ENCODE measurements at places on chromosomes 6 and 20.

DNA sequence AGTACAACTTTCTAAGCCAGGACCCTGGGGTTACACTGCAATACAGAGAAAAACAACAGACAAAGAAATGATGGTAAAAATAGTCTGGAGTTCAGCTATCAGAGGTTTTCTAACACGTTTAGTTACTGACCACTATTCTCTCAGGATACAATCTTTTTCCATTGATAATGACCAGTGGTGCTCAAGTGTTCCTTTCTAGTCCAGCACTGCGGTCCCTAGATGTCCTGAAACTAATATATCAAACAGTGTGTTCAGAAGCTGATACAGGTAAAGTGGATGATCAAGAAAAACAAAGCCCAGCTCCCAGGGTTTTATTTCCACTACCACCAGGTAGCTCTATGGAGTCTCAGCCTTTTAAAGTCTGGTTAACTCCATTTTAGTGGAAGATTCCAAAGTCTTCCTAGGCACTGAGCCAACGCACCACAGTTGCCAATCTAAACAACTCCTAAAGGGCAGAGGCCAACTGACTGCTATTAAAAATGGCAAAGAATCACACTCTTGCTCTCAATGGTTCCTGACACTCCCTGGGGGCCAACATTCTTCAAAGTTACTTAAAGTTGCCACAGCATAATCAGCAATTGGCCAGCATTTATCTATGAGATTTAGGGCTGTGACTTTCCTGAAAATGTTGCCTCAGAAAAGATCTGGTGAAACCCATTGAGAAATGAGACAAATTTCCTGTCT, 38.2 kb downstream of the DZANK1 start:
- DNase-seq, result no peak

DNA sequence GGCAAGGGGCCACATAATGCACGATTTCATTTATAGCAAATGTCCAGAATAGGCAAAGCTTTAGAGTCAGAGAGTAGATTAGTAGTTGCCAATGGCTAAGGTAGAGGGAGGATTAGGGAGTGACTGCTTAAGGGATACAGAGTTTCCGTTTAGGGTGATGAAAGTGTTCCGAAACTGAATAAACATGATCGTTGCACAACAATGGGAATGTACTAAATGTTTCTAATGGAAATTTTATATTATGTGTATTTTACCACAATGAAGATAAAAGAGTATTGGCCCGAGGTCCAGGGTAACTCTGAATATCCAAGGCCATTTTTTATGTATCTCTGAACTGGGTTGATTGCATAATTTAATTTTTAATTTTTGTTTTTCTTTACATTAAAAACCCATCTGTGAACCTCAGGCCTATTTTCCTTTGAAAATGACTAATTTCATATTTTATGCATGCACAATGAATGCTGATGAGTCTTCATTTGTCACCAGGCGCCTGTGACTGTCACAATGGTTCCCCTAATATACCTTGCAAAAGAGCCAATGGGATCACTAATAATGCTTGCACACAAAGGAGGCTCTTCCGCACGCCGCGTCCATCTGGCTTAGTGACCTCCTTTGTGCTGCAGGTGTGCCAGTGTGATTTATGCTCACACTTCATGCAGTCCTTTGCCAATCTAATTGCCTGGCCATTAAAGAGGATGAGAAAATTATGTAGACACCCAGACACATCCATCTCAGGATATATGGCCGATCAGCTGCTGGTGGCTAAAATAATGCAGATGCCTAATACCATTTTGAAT, 612.5 kb downstream of the CDH26 start:
- DNase-seq, result no peak

GRCh38 chr20:50027611-50028105, 44.9 kb downstream of the SNAI1 start:
- peak; percentile 54 for DNase-seq

- no peak for DNase-seq
Measured at GRCh38 chr20:38460040-38460623, 12.5 kb upstream of the RALGAPB start.

DNA sequence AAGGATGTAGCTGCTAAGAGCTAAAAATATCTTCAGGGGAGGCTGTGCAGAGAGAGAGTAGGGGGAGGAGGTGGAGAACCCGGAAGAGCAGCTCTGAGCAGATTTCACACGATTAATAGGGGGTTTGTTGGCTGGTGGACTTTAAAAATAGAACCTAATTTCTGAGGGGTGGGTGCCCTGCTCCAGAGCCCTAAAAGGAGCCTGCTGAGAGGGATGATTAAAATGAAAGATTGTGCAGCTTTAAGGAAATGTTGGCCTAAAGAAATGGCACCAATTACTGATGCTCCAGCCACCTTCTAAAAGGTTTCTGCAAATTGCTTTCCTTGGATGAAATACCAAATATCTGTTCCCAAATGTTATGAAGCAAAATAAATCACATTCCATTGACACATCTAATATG, 202.8 kb upstream of the BTBD3 start:
- no peak for DNase-seq

- DNase-seq, result no peak
Measured at GRCh38 chr20:38065764-38066375, 32.3 kb downstream of the RPRD1B start.

DNA sequence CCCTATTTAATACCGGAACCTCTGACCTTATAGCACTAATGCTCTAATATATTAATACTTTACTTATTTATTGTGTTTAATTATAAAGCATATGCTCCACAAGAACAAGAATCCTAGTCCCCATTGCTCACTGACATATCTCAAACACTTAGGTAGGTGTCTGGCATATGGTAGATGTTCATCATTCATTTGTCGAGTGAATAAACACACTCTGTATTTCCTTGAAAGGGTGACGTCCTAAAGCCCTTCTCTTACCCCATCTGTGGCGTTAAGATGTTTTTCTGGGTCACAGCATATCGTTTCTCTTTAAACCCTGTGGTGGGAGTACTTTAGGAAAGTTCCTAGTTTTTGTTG, 45.3 kb downstream of the NCOA3 start:
- DNase-seq, result no peak

- no peak for DNase-seq
Measured at GRCh38 chr6:114167583-114168576, 174.9 kb downstream of the HS3ST5 start.

- DNase-seq, result no peak
Measured at GRCh38 chr6:132140189-132140588, 189.0 kb upstream of the CCN2 start.

Measured in GM04503 (cell line).